ENCODE measurements at places on chromosomes 13 and 19.

DNA sequence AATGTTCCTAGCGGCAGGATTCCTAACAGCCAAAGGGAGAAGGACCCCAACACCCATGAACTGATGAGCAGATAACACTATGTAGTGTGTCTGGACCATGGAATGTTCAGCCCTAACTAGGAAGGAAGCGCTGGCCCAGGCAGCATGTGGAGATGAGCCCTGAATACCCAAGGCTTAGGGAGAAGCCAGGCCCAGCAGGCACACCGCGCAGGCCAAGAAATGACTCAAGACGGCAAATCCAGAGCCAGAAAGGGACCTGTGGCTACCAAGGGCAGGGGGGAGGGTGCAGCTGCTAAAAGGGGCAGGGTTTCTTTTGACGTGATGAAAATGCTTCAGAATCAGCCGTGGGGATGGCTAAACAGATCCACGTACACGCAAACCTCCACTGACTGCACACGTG lies 20.7 kb upstream of the TINCR start:
- no peak for DNase-seq

DNA sequence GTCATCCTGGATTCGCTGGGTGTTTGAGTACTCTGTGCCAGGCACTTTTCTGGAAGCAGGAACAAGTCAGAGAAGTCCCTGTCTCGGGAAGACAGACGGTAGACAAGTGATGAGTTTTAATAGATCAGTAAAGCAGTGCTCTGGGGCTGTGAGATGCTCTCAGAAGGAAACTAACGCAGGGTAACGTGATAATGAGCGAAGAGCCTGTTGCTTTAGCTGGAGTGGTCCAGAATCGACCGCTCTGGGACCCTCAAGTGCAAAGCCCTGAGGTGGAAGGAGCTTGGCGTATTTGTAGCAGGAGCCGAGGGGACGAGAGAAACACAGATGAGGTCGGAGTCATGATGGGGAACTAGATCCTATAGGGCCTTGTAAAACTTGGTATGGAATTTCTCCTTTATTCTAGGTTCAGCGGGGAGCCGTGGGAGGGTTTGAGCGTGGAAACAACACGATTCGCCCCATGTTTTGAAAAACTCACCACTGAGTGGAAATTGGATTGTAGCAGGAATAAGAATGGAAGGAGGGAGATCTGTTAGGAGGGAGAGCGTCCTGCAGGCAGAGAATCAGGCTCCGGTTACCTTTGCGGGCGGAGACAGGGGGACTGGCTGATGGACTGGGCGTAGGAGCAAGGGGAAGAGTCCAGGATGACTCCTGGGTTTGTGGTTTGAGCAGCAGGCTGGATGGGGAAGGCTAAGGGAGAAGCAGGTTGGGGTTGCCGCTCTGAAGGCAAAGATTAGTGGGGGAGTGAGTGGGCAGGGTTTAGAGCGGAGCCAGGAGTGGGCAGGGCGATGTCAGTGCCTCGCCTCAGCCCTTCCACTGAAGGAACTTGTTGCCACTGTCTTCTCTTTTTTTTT lies 763 bp downstream of the POLD1 start:
- no peak for DNase-seq

DNA sequence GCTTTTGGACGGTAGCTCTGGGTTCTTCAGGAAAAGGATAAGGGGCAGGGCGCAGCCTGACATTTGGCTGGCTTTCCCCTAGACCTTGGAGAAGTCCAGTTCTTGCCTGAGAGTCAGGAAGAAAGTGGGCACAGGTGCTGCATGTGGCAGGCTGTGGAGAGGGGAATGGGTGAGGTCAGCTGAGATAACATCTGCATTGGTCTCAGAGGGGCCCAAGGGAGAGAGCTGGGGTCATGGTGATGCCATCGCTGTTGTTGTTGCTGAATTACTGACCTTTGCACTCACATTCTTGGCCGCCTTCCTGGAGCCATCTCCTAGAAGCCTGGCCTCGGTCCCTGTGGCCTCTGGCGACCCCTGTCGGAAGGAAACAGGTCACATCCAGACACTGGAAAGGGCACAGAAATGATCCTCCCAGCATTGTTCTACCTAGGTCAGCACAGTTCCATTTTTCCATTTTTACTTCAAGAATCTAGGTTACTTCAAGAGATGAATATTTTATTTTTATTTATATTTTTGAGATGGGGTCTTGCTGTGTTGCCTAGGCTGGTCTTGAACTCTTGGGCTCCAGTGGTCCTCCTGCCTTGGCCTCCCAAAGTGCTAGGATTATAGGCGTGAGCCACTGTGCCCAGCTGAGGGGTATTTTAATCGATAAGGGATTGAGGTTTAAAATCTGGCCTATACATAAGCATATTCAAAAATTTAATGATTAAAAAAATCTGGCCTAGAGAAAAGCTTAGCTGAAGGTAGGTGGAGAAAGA lies 6.5 kb upstream of the LIPE start:
- no peak for DNase-seq

- no peak for DNase-seq
Observed at GRCh38 chr13:38166116-38166515, 183.5 kb upstream of the UFM1 start.

DNA sequence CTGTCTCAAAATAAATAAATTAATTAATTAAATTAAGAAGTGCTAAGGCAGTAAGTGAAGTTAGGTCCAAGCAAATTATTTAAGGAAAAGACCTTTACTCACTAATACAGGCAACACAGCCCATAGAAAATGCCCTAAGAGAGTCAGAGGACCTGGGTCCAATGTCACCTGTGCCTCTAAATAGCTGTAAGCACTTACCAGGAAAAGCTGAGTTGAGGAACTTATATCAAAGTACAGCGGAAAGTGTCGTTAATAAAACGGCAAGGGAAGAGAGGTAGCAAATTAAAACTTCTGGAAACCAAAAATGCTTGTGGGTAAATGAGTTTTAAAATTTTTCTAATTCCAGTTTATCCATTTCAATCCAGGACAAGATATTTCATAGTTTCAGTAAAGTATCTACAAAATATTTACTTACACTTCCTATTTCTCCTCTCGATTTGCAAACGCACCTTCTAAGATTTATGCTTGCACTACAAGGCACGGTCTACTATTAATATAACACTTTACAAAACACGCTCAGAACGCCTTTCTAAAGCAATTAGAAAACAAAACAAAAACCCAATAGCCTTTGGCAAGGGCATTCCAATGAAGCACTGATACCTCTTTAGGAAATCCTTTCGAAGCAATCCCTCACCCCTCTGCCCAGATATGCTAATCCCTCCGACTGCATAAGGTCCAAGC lies 963 bp downstream of the VPS36 start:
- DNase-seq = no peak

DNA sequence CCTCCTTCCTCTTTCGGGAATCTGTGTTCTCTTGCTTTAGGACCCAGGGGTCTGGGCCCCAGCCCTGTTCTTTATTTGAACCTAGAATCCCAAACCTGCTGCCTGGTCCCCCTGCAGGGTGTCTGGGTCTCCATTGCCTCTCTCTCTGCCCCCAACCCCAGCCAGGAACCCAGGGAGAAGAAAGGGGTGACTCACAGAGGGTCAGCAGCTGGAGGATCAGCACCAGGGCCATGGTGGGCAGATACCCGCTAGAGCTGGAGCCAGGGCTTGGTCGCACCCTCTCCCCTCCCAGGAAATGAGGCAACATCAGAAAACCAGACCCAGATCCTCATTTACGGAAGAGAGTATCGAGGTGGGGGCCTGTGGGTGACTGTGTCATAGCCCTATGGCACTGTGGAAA lies at the start of gene OSCAR:
OSCAR (minus strand) TSS at position 243 of the 400 bp plus-strand sequence; CDS start at position 232, 11 bp downstream.
- no peak for DNase-seq

GRCh38 chr13:28357911-28358433 lies 137.0 kb downstream of the FLT1 start:
- DNase-seq = no peak

GRCh38 chr19:7862413-7862951 lies 11.7 kb downstream of the PRR36 start:
- DNase-seq = peak; percentile 54

- no peak for DNase-seq
Observed at GRCh38 chr13:99956473-99957349, 14.9 kb downstream of the ZIC5 start.

- DNase-seq = no peak
Observed at GRCh38 chr13:28679628-28680027, 20.7 kb downstream of the POMP start.

GRCh38 chr13:37097076-37097475 lies 8.4 kb downstream of the CSNK1A1L start:
- DNase-seq = no peak

- no peak for DNase-seq
Observed at GRCh38 chr13:70729369-70729768, 621.1 kb upstream of the KLHL1 start.

DNA sequence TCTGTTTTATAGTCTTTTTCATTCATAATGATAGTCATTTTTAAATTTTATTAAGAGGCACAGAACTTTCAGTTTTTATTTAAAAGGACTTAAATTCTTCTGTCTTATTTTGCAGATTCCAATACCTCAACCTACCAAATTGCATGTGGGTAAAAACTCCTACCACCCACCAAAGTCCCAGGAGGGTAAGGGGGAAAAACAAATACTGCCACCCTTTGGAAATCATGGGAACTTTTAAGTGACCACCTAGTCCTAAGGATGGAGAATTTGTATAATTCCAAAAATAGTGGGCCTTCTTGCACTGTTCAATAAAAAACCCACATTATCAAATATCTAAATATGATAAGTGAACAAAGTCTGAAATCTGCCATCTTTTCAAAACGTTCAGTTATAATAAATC lies 9.7 kb downstream of the SUPT20H start:
- no peak for DNase-seq

DNA sequence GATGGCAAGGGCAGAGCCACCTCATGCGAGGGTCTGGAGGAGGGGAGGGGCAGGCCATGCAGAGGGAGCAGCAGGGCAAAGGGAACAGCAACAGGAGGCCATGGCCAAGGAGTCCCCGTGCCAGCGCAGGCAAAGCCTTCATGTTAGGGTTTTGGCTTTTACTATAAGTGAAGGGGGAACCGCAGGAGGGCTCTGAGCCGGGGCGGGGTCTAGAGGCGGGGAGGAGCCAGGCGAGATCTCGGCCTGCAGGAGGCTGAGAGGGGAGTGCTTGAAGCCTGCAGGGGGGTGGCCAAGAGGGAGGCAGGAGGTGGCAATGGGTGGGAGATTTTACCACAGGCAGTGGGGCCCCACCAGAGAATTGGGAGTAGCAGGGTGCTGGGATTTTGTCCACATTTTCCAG lies 6.3 kb downstream of the ARHGAP33 start:
- no peak for DNase-seq

- no peak for DNase-seq
Observed at GRCh38 chr13:42747399-42747873, 33.9 kb upstream of the FAM216B start.

- DNase-seq = no peak
Observed at GRCh38 chr19:29714371-29714952, 599 bp downstream of the C19orf12 start.

GRCh38 chr19:31554360-31554759 lies 205.1 kb upstream of the TSHZ3 start:
- DNase-seq = no peak

DNA sequence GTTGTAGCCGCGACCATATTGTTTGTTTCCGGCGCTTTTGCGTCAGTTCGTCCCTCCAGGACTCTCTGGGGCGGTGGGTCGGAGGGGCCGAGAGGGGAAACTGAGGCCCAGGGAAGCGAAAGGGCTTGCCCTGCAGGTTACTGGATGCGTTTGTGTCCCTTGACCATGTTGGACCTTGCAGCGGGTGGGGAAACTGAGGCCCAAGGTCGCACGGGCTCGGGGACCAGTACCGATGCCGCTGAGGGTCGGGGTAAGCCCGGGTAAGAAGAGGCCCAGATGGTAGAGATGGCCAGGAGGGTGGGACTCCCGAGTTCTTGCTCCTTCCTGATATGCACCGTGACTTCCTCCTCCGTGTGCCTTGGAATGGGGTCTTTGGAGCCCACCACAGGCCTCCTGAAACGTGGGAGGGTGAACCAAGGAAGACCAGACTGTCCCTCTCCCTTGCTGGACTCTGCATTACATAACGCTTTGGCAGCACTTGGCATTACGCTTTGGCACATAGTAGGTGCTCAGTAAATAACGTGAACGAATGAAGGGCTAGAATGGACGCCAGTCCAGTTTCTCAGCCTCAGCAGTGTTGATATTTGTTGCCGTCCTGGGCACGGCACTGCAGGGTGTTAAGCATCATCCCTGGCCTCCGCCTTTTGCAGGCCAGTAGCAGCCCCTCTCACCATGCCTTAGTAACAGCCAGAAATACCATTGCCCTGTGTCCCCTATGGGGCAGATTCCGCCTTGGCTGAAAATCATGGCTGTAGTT lies 743 bp downstream of the CHAF1A start:
- no peak for DNase-seq

- no peak for DNase-seq
Observed at GRCh38 chr13:99296398-99296797, 10.8 kb downstream of the GPR183 start.

DNA sequence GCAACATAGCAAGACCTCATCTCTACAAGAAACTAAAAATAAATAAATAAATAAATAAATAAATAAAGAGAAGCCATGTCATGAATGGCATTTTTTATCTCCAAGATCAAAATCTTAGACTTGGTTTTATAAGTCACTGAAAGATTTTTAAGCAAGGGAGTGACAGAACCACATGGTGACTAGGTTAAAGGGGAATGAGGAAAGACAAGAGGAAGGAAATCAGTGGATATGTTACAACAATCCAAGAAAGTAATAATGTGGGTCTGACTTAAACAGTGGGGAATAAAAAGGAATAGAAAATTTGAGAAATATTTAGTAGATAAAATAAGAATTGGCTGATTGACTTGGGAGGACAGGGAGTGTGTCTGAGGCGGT lies 18.8 kb upstream of the MED4 start:
- no peak for DNase-seq

DNA sequence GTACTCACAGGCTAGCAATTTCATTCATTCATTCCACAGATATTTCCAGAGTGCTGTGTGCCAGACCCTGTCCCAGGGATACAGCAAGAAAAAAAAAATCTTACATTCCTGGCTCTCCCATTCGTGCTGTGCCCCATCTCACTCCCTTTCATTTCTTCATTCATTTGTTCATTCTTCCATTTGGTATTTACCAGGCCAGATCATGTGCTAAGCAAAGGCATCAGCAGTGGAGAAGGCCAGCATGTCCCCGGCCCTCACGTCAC lies 2.3 kb downstream of the MAP3K10 start:
- no peak for DNase-seq

DNA sequence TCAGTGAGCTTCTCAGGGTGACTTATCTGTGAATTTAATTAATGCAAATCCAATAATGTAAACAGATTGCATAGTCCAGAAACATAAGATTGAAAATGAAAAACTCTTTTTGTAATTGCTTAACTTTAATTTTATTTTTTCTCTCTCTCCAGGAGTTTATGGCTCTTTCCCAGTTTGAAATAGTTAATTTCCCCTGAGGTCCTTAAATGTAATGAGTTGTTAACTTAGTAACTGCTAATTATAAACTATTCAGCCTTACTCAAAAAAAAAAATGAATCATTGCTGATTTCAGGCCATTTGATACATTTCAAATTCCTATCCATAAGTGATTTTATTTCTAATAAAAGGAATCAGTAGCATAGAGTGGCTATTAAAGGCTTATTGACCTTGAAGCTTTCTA lies 84.1 kb upstream of the TRPC4 start:
- DNase-seq = no peak

GRCh38 chr13:67134417-67135129 lies 95.6 kb downstream of the PCDH9 start:
- no peak for DNase-seq

- DNase-seq = no peak
Observed at GRCh38 chr13:99996381-99996973, 14.9 kb downstream of the ZIC2 start.

GRCh38 chr13:114099191-114099590 lies 33.2 kb downstream of the RASA3 start:
- DNase-seq = peak; percentile 45

Measured in HCT116 (cell line).